HCT116 (cell line): ENCODE measurements at places on chromosomes 16 and 17. TPM values are rescaled to one million over a fixed set of nuclear protein-coding genes. Genes with fewer than 3 reads are reported as not detected.
A peak's percentile ranks its signal among the peaks of the same experiment; 100 is the strongest.

GRCh38 chr16:29834079-29834478, 13.8 kb downstream of the MVP start:
- H3K27me3 ChIP-seq, result no peaks in the 10 kb centered on the region
- no peak overlapping the region for H3K27ac ChIP-seq
- H3K36me3 ChIP-seq, result peaks cover 8% of the 10 kb centered on the region; the same call in 1 of the 2 replicates

The HAS3 gene
- total RNA-seq, result 140 TPM

DNA sequence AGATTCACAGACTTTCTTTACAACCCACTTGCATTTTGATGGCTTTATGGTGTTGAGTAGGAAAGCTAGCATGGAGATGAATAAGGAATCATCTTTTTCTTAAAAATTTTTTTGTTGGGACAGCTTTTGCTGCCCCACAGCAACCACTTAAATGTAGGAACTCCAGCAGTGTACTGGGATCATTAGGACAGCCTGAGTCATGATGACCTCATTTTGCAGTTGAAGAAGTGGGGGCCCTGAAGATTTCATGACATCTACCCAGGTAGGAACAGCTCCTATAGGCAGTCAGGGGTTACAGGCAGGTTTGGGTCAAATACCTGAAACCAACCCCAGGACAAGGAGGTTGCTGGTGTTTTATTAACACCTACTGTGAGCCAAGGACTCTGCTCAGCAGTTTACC, 2.1 kb downstream of the METTL22 start:
- no peaks in the 10 kb centered on the region for H3K27me3 ChIP-seq
- peaks cover 23% of the 10 kb centered on the region for H3K36me3 ChIP-seq
- no peak for DNase-seq
- no peak overlapping the region for H3K27ac ChIP-seq

DNA sequence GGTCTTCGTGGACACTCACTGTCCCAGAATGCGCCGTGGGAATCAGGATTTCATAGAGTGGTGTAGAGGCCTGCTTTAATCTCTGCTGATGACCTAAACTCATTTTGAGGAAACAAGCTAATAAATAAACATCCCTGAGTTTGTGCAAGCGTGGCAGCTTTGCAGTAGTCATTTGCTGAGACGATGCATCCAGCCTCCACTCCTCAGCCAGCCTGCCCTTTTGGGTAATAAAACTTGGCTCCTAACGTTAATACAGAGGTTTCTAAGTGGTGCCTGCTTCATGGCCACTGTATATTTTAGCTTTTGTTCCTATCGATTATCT, 1.3 kb downstream of the DGKE start:
- H3K27me3 ChIP-seq, result no peaks in the 10 kb centered on the region
- H3K4me3 ChIP-seq, result no peak overlapping the region
- no peaks in the 10 kb centered on the region for H3K36me3 ChIP-seq
- no peak for DNase-seq
- no peak overlapping the region for H3K27ac ChIP-seq

The NKD1 gene
- 11.4 TPM for total RNA-seq

GRCh38 chr16:81541314-81541713, 96.7 kb downstream of the CMIP start:
- H3K4me3 ChIP-seq, result no peak overlapping the region
- no peak overlapping the region for H3K27ac ChIP-seq
- no peaks in the 10 kb centered on the region for H3K4me1 ChIP-seq
- H3K27me3 ChIP-seq, result no peaks in the 10 kb centered on the region
- no peak for DNase-seq
- no peaks in the 10 kb centered on the region for H3K36me3 ChIP-seq

GRCh38 chr17:22517716-22518115, 825.4 kb downstream of the KCNJ18 start:
- no peak for DNase-seq
- no peak overlapping the region for H3K4me3 ChIP-seq
- H3K27me3 ChIP-seq, result no peaks in the 10 kb centered on the region
- H3K36me3 ChIP-seq, result no peaks in the 10 kb centered on the region
- H3K27ac ChIP-seq, result no peak overlapping the region

GRCh38 chr17:4945944-4946280, 2.4 kb downstream of the PFN1 start:
- peak overlapping the region; percentile 99 for H3K27ac ChIP-seq
- H3K36me3 ChIP-seq, result peaks cover 25% of the 10 kb centered on the region; the same call in 1 of the 2 replicates
- DNase-seq, result no peak
- peak overlapping the region; percentile 97 for H3K4me3 ChIP-seq

DNA sequence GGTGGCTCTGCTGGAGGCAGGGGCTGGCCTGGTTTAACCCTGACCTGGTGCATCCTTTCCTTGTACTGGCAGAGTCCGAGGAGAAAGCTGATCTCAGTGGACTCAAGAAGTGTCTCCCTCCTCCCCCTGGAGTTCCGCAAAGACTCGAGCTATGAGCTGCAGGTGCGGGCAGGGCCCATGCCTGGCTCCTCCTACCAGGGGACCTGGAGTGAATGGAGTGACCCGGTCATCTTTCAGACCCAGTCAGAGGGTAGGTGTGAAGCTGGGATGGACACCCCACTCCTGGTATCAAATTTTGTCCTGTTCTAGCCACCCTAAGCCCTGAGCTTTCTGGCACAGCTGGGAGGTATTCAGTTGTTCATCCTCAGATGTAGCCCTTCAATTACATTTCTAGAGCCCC, 42.5 kb downstream of the IL21R start:
- no peak overlapping the region for H3K4me3 ChIP-seq
- no peak overlapping the region for H3K27ac ChIP-seq
- no peaks in the 10 kb centered on the region for H3K4me1 ChIP-seq
- no peaks in the 10 kb centered on the region for H3K36me3 ChIP-seq

- H3K36me3 ChIP-seq, result no peaks in the 10 kb centered on the region
- no peak overlapping the region for H3K4me3 ChIP-seq
- DNase-seq, result no peak
- peaks cover 9% of the 10 kb centered on the region for H3K4me1 ChIP-seq
- no peak overlapping the region for H3K27ac ChIP-seq
- H3K27me3 ChIP-seq, result no peaks in the 10 kb centered on the region
These were observed 12.0 kb downstream of the HS3ST6 start for GRCh38 chr16:1906055-1906845.

GRCh38 chr16:12323007-12323758, 346.6 kb downstream of the SNX29 start:
- no peaks in the 10 kb centered on the region for H3K4me1 ChIP-seq
- DNase-seq, result no peak
- no peak overlapping the region for H3K27ac ChIP-seq
- no peak overlapping the region for H3K4me3 ChIP-seq
- no peaks in the 10 kb centered on the region for H3K36me3 ChIP-seq

The ODAD4 gene
- 0.98 TPM for total RNA-seq

- H3K36me3 ChIP-seq, result no peaks in the 10 kb centered on the region
- no peak for DNase-seq
- no peak overlapping the region for H3K27ac ChIP-seq
- H3K4me3 ChIP-seq, result no peak overlapping the region
- H3K27me3 ChIP-seq, result no peaks in the 10 kb centered on the region
These were observed 7.1 kb upstream of the SGF29 start for GRCh38 chr16:28546626-28547025.

GRCh38 chr17:19424934-19425868, 14.2 kb downstream of the RNF112 start:
- H3K4me1 ChIP-seq, result no peaks in the 10 kb centered on the region
- no peak for DNase-seq
- H3K4me3 ChIP-seq, result no peak overlapping the region
- no peaks in the 10 kb centered on the region for H3K36me3 ChIP-seq

The RGS11 gene
- not detected for total RNA-seq

The ICAM2 gene
- total RNA-seq, result 0.61 TPM

The MYH1 gene
- not detected for total RNA-seq

The KRTAP4-6 gene
- total RNA-seq, result not detected

The SNX11 gene
- total RNA-seq, result 26.8 TPM

The ELP5 gene
- 81.7 TPM for total RNA-seq

The LDHD gene
- 3.4 TPM for total RNA-seq

GRCh38 chr17:47879028-47879585, 16.9 kb upstream of the SP2 start:
- DNase-seq, result no peak
- no peak overlapping the region for H3K4me3 ChIP-seq
- H3K4me1 ChIP-seq, result peaks cover 2% of the 10 kb centered on the region
- H3K27me3 ChIP-seq, result no peaks in the 10 kb centered on the region
- no peak overlapping the region for H3K27ac ChIP-seq

The ZG16 gene
- 0.07 TPM for total RNA-seq

- H3K27me3 ChIP-seq, result peaks cover 34% of the 10 kb centered on the region
- no peaks in the 10 kb centered on the region for H3K4me1 ChIP-seq
- no peak for DNase-seq
- H3K36me3 ChIP-seq, result no peaks in the 10 kb centered on the region
- no peak overlapping the region for H3K4me3 ChIP-seq
- H3K27ac ChIP-seq, result no peak overlapping the region
These were observed 96.5 kb downstream of the WSCD1 start for GRCh38 chr17:6166492-6167179.

- no peak overlapping the region for H3K27ac ChIP-seq
- H3K27me3 ChIP-seq, result no peaks in the 10 kb centered on the region
- peaks cover 39% of the 10 kb centered on the region for H3K36me3 ChIP-seq
- DNase-seq, result no peak
These were observed 16.3 kb downstream of the SLC38A10 start for GRCh38 chr17:81278831-81279230.
